ENCODE measurements at places on chromosomes 7 and 10.
A peak's percentile ranks its signal among the peaks of the same experiment; 100 is the strongest.

DNA sequence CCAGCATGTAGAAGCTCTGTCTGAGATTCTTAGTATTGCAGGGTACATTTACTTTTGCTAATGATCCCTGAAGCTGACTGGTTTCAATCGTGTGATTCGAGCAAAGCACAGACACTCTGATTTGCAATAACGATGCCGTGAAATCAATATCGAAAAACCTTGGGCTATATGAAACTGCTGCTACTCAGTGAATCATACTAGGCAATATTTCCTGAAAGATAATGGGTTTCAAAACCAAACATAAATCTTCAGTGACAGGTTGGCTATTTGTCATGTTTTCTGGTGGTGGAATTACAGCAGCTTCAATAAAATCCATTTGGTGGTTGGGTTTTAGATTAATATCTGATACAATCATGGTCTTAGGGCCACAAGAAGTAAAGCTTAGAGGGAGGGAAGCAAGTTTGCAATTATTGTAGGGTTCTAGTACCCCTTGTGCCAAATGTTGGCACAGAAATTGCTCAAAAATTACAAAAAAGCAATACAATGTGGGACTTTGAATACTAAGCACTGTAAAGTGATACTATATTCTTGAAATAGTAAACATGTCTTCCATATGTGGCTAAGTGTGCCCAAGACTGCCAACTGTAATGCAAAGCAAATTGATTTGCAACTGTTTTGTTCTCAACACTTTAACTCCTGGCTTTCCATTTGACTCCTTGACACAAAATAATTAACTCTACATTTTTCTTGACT lies 112.4 kb upstream of the JAZF1 start:
- no peak for DNase-seq

- DNase-seq: no peak
These were observed 53.9 kb upstream of the LYZL2 start for GRCh38 chr10:30683496-30683895.

GRCh38 chr10:49218480-49218879 lies 30.3 kb upstream of the TMEM273 start:
- no peak for DNase-seq

- DNase-seq: no peak
These were observed 24.6 kb downstream of the PRSS2 start for GRCh38 chr7:142795339-142795863.

- no peak for DNase-seq
These were observed 179.4 kb downstream of the PDE1C start for GRCh38 chr7:31890766-31891165.

GRCh38 chr7:13055732-13056368 lies 368.4 kb downstream of the ARL4A start:
- no peak for DNase-seq

- DNase-seq: no peak
These were observed 378.5 kb downstream of the TCERG1L start for GRCh38 chr10:130933008-130933390.

- no peak for DNase-seq
These were observed 67.1 kb upstream of the DNAAF5 start for GRCh38 chr7:659306-659847.

DNA sequence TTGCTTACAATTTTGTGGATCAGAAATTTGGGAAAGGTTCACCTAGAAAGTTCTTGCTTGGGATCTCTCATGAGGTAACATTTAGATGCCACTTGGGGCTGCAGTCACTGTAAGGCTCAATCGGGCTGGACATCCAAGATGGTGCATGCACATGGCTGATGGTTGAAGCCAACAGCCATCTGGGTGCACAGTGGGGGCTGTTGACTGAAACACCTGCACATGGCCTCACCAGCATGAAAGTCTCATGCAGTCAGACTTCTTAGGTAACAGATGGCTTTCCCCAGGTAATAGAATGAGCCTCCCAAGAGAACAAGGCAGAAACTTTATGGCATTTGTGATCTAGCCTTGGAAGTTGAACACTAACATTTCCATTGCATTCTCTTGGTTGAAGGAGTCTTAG lies 740.7 kb upstream of the AUTS2 start:
- no peak for DNase-seq

DNA sequence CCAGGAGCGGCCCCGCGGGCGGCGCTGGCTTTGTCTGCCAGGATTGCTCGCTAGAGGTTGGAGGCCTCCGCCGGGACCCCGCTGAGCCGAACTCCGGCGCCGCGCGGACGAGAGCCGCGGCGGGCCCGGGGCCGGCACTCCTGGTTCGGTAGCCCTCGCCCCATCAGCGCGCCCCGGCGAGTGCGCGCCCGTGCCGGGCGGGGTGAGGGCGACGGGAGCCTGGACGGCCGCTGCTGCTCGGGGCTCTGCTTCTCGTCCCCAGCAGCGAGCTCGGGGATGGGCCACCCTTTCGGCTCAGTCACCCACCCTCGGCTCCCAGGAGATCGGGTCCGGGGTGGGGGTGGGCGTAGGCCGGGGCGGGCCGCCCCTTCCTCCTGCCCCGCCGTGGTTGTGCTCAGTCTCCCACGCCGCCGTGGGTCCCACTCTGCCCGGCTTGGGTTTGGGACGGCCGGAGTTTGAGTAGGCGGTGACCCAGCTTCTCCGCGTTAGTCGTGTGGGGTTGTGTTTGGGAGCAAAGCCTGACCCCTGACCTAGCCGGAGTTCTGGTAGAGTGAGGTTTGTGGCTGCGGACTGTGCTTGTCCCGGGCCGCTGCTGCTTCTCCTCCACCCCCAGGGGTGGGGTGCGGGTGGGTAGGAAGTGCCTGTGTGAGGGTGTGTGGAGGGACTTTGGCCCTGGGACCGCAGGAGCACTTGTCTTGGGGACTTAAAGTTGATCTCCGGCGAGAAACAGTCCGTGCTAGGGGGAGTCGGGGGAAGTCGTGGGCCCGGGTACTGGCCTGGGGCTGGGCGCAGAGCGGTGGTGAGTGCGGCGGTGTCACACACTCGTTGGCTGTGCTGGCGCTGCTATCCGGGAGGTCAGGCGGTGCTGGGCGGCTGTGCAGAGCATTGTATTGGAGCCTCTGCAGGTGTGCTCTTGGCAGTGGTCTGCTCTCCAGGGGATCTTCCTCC lies 677 bp downstream of the TSPAN14 start:
- no peak for DNase-seq

- no peak for DNase-seq
These were observed 7.6 kb upstream of the TMEM236 start for GRCh38 chr10:17744341-17744861.

GRCh38 chr10:114990586-114990985 lies 52.6 kb downstream of the TRUB1 start:
- DNase-seq: no peak

- DNase-seq: no peak
These were observed 272.3 kb downstream of the PTPRN2 start for GRCh38 chr7:158315326-158315725.

GRCh38 chr7:54811846-54812254 lies 52.8 kb upstream of the SEC61G start:
- DNase-seq: no peak

- DNase-seq: no peak
These were observed 26.8 kb upstream of the TM9SF3 start for GRCh38 chr10:96613576-96613975.

- DNase-seq: no peak
These were observed 193.9 kb upstream of the AGR3 start for GRCh38 chr7:17075601-17076255.

DNA sequence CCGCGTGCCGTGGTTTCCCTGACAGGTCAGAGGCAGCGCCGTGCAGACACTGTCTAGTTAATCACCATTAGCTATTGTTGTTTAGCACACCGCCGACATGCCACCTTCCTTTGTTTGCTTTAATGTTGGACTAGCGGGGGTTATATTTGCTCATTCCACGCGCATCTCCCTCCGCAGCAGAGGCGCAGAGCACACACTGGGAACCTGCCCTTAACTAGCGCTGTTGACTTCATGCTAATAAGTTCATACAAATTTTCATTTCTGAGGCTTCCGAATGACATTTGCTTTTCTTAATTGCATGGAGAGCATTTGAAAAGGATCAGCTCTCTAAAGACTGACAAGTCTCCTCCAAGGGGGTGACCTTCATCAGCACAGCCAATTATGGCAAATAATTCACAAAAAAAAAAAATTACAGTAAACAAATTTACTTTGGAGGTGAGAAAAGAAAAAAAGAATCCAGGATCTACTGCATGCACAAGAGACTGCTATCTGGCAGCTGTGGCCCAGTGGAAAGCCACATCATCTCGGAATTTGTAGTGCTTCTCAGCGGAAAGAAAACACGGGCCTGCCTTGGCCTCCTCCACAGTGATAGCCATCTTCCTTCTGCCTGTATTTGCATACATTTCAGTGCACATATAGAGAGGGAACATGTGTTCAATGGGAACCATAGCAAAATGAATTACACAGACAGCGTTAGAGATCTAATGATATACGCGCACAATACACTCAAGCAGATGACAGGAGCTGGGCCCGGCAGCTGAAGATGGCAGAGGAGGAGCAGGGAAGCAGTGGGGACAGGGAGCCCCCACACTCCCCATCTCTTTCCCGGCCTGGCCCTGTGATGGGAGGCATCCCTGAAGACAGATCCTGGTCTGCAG lies 94.2 kb downstream of the EBF3 start:
- DNase-seq: no peak

DNA sequence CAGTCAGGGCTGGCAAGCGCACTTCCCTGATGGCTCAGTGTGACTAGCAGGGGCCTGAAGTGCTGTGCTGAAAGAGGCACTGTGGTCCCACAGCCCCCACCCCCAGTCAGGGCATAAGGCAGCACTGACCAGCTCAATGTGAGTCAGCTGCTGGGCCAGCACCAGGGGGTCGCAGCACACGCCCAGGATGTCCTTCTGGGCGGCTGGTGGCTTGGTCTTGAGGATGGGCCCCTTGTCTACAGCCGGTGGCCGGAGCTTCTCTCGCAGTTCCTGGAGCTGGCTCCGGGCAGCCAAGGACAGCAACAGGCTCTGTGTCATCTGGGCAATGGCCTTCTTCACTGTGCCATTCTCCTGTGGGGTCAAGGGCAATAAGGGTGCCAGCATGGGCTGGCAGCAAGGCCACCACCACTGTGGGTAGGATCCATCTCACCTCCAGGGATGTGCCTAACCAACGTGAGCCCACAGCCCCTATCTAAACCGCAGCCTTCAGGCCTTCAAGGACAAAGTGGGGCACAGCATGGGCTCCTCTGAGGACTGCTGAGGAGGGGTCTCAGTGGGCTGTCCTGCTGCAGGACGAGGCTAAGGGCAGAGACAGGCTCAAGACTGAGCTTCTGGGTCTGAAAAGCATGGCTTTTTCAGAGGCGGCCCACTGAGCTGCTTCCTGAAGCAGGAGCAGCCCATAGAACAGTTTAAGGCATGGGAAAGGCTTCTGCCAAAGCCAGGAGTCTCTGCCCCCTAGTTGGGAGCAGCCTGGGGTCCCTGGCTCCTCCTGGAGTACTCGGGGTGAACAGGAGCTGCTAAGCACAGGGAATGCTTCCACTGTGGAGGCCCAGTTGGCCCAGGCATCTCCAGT lies 62.5 kb downstream of the CSGALNACT2 start:
- DNase-seq: no peak

GRCh38 chr10:28541717-28542365 lies 8.9 kb downstream of the WAC start:
- DNase-seq: no peak

DNA sequence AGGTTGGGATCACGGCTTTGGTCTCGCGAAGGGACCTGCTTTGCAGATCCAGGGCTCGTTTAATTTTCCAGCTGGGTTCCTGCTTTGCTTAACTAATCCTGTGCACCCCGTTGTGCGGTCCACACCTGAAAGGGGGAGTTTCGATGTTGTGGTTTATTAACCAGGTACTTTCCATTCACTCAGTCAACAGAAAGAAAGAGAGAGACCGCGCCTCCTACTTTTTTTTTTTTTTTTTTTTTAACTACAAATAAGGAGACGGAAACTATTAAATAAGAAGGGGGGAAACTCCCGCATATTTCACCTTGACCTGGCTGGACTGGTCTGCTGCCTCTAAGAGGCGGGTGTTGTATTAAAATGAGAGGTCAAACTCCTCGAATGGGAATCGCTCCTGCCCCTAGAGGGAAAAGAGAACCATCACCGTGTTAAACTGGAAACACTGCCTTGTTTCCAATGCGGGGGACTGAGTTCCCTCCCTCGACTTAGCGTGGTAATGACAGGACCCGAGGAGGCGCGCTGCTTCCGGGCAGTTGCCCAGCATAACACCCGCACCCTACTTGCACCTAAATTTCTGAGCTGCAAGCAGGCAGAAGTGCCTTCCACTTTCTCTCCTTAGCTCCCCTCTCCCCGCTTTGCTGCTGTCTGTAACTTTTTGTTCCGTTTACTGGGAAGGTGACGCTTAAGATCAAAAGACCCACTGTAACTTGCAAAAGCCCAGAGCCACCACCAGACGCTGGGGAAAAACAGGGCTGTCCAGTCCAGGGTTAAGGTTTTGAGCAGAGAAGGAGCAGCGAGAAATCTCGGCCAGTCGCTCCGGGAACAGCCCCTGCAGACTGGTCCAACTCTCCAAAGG lies 1.1 kb upstream of the ITGB8 start:
- no peak for DNase-seq

- no peak for DNase-seq
These were observed 176.8 kb downstream of the WNT2 start for GRCh38 chr7:117146059-117146458.

- DNase-seq: no peak
These were observed 1035.6 kb upstream of the PHF14 start for GRCh38 chr7:9937944-9938631.

- no peak for DNase-seq
These were observed 57.0 kb downstream of the SHTN1 start for GRCh38 chr10:116947841-116948529.

DNA sequence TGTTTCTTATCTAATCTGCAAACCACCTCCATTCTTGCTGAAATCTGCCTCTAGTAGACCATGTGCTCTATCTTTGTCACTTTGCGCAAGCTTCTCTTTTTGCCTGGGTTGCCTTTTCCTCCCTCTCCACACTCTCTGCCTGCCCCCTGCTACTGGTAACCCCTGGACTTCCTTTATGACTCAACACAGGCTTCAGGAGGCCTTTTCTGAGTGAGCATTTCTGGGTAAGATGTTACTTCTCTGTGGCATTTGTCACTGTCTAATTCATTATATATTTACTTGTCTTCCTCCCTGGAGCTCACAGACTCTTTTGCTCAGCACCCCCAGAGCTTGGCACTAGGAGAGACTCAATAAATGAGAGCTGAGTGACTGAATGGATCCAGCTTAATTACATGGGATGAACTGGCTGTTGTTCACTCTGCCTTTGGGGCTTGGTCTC lies 8.4 kb downstream of the GOLGA7B start:
- peak; percentile 25 for DNase-seq

- DNase-seq: no peak
These were observed 21.9 kb downstream of the WIPI2 start for GRCh38 chr7:5211730-5212482.

DNA sequence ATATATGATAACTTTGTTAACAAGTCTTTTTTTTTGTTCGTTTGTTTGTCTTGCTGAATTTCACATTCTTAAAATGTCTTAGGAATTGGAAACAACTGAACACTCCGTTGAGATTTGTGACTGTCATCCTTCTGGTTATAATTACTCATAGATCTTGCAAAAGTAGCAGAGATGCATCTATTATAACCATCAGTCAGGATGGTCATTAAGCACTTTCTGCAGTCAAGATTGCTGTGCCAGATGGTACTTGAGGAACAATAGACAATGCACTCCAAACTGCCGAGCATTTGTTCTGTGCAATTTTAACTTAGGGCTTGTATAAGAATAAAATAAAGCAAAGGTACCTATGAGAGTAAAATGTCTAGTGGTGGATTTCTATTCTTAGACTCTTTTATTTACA lies 710.1 kb upstream of the KCND2 start:
- no peak for DNase-seq
